ENCODE measurements at places on chromosomes 4 and X.

DNA sequence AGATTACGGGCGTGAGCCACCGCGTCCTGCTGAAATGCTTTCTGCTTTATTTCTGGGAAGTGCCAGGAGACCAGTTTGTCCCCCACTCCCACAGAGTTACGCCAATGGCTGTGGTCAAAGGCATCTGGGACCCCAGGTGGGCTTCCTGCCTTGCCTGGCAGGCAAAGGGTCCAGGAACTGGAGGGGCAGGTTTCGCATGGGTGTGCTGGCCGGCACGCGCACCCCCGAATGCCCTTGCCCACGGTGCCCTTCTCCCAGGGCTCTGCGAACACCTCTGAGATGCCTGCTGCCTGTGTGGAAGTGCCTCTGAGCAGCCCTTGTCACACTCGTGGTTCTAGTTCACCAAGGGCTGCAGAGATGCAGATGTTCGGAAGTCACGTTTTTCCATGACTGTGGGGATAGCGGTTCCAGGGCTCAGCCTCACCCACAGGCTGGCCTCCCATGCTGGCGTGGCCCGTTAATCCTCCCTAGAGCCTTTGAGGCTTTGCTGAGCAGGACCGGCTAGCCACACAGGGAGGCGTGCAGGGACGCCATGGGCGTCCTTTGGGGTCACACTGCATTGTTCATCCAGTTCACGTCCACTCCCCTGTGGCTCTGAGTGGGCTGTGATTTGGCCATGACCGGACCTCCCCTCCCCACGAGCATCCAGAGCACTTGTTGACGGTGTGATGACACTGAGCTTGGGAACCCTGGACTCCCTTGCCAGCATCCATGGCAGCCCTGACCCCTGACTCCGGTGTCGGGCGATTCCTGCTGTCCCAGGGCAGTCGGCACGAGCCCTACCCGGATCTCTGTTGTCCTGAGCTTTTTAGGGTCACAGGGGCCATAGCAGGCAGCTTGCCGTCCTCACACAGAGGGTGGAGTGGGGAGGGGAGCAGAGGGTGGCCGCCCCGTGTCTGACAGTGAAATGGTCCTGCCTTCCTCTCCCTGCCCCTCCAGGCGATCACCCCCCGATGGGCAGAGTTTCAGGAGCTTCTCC, 12.7 kb upstream of the ADD1 start:
- DNase-seq, result no peak

DNA sequence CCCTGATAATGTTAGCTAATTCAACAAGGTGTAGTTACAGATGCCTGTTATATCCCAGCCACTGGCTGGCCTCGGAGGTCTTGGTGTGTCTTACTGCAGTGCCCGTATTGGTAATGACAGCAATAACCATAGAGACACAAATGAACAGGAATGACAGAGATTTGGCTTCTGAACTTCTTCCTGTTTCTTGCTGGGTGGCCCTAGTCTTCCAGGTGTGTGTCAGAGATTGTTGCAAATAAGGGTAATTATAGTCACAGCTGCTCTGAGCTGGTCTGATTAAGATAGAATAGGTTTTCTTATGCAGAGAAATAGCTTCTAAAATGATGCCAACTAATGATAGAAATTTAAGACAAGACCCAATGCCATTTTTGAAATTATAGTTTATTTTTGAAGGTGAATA, 64.1 kb upstream of the MAD2L1 start:
- DNase-seq, result no peak

DNA sequence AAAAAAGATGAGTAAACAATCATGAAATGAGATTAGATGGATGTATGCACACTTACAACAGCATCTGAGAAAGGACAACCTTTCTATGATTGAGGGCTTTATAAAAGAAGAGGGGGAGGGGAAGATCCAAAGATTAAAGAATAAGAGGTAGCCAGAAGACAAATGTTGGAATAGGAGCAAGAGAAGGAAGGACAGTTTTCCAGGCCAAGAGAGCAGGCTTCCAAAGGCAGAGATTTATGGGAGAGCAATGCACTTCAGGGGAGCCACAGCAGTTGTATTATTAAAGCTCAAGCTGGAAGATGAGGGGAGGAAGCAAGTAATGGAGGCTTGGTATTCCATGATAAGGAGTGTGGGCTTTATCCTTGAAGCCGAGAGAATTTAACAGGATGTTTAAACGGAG, 110.3 kb upstream of the PTPN13 start:
- no peak for DNase-seq

GRCh38 chr4:116515959-116516358, 569.4 kb downstream of the TRAM1L1 start:
- DNase-seq, result no peak

DNA sequence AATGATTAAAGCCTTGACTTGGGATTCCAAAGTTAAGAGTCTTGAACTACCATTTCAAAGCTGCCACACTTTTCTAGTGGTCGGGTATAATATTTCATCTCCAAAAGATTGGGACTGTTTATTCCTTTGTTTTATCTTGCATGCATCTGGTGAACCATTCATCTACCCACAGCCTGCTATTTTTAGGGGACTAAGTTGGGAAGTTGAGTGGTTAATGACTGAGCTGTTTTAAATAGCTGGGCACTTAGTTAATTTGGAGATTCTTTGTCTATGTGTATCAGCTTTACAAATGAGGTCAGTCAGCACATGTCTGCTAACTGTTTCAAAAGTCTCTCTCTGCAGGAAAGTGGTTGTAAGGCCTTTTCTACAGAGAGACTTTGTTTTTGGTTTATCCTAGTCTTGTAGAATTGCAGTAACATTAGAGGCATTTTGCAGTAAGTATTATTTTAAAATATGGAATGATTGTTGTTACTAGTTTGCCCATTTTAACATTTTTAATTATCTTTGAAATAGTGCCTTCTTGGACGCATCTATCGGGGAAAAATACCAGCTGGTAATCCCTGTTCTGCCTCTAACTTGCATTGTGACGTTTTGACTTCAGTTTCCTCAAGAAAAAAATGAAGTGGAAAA, 8.2 kb downstream of the BMP2K start:
- DNase-seq, result no peak

DNA sequence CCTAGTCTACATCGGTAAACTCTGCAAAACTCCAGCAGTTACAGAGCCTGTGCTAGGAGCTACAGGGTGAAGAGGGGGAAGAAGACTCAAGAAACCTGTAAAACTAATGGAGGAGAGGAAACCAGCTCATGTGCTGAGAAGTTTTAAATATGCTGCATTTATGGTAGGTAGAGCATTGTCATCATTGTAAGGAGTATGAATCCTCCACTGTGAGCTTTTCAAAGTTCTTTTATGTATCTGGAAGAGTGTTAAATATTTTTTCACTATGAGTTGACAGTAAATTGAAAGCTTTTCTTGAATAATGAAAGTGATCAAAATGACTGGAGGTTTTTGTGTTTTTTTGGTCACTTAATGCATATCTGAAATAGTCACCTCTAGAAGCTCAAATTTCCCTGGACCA, 46.2 kb downstream of the SEPTIN11 start:
- no peak for DNase-seq

- no peak for DNase-seq
Measured at GRCh38 chr4:186137196-186137794, 32.8 kb downstream of the FAM149A start.

DNA sequence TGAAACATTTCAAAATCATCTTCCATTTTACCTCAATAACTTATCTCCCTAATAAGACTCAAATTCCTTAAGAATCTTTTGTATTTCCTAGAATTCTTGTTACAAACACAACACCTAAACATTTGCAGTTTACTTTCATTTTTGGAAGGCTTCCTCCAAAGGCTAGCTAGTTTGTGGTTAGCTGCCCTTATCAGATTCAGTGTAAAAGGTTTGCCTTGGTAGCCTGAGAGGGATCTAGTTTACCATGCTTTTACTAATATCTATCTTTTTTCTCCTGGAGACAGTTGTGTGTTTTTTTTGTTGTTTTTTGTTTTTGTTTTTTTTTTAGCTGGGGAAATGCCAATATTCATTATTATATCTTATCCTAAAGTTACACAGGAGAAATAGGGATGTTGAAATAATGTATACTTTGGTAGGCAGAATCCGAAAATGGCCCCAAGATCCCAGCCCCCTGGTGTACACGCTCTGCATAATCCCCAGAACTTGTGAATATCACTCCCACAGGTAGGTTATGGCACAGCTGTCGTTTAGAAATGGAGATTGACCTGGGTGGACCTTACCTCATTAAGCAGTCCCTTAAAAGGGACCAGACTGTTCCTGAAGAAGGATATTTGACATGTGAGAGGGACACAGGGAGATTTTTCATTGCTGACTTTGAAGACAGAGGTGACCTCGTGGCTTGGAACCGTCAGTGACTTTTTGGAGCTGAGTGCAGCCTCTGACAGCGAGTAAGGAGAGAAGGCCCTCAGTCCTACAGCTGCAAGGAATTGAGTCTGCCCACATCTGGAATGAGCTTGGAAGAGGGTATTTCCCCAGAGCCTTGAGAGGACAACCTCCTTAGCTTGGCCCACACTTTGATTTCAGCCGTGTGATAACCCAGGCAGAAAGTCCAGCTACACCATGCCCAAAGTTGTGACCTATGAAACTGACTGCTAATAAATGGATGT, 33.4 kb downstream of the SEPTIN11 start:
- DNase-seq, result no peak

DNA sequence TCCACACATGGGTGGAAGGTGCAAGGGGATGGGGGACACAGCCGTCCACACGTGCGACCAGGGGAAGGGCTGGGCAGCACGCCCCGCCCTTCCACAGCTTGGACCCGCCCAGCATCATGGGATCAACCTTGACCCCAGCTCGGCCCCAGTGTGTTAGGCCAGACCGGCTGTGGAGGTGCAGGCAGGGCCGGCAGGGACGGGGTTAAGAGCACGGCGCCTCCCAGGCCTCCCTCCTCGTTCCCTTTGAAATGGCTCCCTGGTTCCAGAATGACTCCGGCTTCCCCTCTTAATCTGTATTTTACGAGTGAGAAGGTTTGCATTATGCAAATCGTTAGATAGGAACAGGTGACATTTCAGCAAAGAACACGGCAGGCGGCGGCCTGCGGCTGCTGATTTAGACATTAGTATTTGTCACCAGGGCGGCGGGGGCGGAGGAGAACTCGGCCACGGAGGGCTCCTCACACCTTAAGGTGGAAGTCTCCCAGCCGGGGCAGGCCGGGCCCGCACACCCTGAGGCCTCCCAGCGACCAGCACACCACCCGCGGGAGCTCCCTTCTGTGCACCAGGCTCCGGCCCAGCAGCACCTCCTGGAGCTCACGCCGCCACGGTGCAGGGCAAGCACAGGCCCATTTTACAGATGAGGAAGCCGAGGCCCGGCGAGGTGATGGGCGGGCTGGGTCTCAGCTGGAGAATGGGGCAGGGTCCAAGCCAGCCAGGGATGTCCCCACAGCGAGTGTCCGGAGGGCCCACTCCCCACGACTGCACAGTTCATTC, 116.1 kb downstream of the FAM53A start:
- no peak for DNase-seq

DNA sequence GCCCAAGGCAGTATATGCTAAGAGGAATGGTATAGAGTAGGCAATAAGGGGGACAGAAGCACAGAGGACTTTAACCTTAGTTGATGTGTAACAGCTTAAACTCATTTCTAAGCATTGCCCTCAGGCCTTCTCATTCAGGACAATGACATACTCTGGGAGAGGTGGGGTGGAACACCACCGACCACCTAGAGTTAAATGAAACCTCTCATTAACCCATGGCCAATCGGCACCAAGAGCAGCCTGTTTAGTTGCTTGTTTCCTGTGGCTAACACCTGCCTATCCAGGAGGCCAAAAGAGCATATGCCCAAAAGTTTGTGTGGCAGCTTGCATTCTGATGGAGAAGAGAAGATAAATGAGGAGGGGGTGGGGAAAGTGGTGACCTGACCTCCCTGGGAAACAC, 88.7 kb upstream of the PLAC1 start:
- DNase-seq, result no peak

DNA sequence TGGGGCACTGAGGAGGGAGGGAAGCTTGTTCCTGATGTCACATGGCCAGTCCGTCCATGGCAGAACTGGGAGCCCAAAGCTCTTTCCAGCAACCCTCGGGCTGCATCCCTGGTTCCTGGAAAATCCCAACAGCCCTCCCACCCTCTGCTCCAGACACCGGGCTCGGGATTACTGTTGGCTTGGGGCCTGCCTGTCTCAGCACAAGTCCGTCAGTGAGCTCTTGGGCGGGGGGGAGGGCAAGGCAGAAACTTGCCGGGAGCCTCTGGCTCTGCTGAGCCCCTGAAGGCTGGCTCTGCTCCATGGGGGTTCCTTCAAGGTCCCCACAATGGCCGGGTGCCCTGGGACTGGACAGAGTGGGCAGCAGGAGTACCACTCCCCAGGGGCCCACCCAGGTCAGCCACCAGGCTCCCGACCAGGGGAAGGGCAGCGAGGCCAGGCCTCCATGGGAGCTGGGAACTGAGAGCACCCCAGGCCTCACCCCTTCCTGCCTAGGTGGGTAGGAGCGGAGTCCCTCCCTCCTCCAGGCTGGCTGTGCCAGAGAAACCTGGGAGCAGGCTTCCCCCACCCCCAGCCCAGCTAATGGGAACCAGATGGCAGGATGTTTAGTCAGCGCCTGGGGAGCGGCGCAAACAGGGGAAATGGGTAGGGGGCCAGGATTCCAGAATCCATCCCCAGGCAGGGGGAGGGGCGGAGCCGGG, 6.4 kb upstream of the HAUS7 start:
- DNase-seq, result no peak

GRCh38 chr4:112516471-112517066, 589 bp upstream of the NEUROG2 start:
- no peak for DNase-seq

DNA sequence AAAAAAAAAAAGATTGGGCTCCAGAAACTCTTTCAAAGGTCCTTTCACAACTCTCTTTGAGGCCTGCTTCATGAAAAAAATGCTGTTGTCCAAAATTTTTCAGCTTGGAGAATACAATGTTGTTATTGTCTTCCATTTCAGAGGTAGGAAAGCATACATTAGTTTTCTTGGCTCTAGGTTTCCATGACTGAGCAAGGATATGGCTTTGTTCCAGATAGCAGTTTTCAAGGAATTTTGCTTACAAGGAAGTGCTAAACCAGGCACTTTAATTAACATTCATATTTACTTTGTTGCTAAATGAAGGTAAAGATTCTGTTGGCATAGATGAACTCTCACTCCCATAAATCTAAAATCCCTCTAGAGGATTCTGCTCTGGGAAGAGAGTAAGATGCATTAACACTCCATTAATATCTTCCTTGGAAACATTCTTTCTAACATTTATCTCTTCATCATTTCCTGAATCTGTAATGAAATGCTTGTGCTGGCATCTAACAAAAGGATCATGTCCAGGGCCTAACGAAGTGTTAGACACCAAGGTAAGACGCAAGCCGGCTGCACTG, 118.4 kb downstream of the COL25A1 start:
- no peak for DNase-seq

DNA sequence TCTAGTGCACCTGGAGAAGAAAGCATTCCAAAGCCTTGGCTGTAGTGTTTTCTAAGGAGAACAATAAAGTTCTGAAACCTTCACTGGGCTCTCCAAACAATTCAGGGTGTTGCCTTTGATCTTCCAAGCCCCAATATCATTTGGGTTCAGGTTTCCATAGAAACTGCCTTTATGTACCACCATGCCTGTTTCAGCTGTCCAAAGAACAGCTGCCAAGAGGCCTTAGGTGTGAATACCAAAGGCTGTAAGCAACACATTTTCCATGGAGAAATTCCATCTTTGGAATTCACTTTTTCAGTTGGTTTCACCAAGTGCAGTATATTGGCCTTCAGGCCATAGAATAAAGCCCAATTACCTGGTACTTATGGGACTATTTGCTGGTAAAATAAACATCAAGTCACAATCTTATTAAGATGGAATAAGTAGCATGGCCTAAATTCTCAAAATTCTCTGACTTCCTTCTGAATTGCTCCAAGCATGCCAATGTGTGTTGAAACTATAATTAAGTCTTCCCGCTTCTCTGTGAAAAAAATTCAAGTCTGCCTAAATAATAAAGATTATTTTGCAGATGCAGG, 61.9 kb downstream of the COX18 start:
- DNase-seq, result no peak

Data from activated CD4-positive, CD25-positive, alpha-beta regulatory T cell treated with anti-CD3 and anti-CD28 coated beads, Interleukin-2, amount 50 U/mL, for 16 hours (primary cell).